ENCODE measurements at places on chromosomes 1 and 21.

DNA sequence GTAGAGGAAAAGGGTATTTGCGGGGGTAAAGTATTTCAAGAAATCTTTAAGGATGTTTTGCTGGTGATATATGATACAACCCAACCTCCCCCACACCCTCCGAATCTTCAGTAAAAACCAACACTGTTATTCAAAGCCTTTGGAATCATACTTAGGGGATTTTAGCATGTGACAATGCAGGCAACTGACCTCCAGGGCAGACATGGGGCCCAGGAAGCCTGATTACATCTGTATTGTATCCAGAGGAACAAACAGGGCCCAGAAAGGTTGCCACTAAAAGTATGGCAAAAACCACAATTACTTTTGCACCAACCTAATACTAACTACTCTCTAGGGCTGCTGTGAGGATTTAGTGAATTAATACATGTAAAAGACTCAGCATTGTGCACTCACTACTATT lies 43.9 kb upstream of the CNN3 start:
- no peak for DNase-seq

GRCh38 chr1:70509996-70510876 lies 99.2 kb downstream of the CTH start:
- DNase-seq, result peak; percentile 50

GRCh38 chr1:75124510-75124909 lies 9.7 kb upstream of the LHX8 start:
- no peak for DNase-seq

GRCh38 chr1:181662606-181663005 lies 179.3 kb downstream of the CACNA1E start:
- no peak for DNase-seq

- DNase-seq, result no peak
Observed at GRCh38 chr1:15740924-15741850, 1.1 kb upstream of the TMEM82 start.

GRCh38 chr1:78036450-78036849 lies 9.3 kb upstream of the GIPC2 start:
- DNase-seq, result no peak

GRCh38 chr1:177054542-177054941 lies 110.0 kb downstream of the ASTN1 start:
- no peak for DNase-seq

DNA sequence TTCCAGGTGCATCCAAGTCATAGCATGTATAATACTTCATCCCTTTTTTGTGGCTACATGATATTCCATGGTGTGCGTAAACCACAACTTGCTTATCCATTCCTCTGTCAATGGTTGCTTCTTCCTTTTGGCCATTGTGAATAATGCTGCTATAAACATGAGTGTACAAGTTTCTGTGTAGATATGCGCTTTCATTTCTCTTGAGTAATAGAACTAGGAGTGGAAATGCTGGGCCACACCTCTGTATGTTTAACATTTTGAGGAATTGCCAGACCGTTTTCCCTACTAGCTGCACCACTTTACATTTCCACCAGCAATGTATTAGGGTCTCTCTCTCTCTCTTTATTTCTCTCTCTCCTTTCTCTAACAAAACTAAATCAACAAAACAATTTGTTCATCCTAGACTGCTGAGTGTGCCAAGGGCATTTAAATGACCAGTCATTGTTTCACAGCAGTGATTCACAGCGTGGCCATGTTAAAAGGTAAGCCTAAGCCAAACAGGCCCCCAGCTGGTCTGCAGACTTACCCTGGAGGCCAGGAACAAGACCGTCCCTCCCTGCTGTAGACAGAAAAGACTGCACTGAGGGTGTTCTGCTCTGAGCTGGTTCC lies 53.2 kb upstream of the LYST start:
- DNase-seq, result no peak

GRCh38 chr1:31742462-31743212 lies 21.5 kb downstream of the ADGRB2 start:
- DNase-seq, result no peak

GRCh38 chr1:159949123-159949522 lies 3.7 kb upstream of the IGSF9 start:
- no peak for DNase-seq

GRCh38 chr1:201408176-201408833 lies 9.2 kb upstream of the LAD1 start:
- DNase-seq, result peak; percentile 24

DNA sequence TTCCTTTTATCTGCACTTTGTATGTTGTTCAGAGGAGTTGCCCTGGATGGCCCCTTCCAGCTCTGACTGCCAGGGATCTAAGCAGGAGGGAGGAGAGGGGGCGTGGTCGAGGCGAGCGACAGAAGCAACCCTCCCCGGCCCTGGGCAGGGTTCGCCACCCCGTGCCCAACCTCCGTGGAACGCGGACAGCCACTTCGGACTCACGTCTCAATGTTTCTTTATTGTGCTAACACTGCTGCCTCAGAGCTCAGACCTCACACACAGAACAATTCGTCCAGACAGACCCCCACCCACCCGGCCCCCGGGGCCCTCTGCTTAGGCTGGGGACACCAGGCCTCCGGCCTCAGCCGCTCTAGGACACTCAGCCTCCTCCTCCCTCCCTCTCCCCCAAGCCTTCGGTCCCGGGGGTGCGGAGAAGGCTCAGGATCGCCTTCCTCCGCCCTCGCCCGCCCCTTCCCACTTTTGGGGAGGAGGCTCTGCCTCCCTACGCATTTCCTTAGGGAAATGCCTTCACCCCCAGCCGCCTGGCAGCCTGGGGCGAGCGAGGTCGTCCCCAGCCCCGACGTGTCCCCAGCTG lies 8.3 kb downstream of the VSIG8 start:
- DNase-seq, result no peak

GRCh38 chr1:59150577-59151386 lies 146.1 kb upstream of the FGGY start:
- no peak for DNase-seq

GRCh38 chr1:154769193-154769895 lies 100.7 kb downstream of the KCNN3 start:
- no peak for DNase-seq

DNA sequence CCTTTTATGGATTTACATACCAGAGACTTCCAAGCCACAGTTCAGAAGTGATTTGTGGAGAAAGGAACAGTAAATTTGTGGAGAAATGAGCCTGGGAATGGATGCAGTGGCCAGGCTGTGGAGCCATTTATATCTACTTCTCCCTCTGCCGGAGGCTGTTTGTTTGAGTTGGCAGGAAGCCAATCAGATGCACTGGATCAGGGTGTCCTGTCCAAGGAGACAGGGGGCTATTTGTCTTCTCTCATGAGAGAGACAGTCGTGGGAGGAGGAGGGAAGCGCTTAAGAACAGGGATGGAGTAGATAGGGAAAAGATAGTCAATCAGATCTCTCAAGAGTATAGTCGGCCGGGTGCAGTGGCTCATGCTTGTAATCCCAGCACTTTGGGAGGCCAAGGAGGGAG lies 2.8 kb upstream of the HAPLN2 start:
- DNase-seq, result no peak

- DNase-seq, result peak; percentile 31
Observed at GRCh38 chr1:54220004-54220811, 20.2 kb downstream of the MRPL37 start.

DNA sequence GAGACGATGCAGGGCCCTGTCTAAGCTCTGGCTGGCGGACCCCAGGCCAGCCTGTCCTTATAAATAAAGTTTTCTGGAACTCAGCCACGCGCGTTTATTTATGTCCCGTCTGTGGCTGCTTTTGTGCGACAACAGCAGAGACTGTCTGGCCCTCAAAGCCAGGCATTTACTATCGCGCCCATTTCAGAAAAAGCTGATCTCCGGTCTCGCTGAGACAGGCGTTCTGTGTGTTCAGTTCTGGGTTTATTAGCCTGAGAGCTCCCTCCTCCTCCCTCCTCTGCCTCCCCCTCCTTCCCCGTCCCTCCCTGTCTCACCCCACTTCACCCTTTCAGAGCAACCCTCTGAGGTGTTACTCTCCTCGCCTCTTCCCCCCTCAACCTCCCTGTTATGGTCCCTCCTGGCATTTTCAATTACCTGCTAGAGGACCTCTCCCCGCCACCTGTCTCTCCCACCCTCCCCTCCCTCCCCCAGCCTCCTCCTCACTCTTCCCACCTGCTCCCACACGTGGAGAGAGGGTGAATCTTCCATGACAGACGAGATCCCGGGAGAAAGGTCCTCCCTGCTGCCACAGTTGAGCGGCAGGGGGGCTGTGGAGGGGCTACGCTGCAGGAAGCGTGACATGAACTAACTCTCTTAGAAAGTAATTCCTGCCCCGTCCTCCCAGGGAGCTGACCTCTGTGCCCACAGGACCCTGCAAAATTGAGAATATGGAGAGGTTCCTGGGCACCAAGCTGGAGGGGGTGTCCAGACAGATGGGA lies 59.9 kb downstream of the SPSB1 start:
- no peak for DNase-seq

DNA sequence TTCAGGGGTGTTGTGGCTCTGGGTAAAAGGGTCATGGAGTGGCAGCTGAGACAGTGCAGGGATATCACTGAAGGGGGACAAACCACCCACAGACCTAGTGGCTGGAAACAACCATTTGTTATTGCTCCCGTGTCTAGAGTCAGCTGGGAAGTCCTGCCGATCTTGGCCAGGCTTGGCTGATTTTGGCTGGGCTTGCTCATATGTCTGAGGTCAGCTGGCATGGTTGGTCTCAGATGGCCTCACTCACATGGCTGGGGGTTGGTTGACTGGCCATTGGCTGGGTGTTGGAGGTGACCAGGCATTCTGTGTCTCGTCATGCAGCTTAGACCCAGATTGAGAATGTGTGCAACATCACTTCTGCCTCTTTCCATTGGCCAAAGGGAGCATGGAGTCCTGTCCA lies 203.8 kb upstream of the POU3F1 start:
- no peak for DNase-seq

DNA sequence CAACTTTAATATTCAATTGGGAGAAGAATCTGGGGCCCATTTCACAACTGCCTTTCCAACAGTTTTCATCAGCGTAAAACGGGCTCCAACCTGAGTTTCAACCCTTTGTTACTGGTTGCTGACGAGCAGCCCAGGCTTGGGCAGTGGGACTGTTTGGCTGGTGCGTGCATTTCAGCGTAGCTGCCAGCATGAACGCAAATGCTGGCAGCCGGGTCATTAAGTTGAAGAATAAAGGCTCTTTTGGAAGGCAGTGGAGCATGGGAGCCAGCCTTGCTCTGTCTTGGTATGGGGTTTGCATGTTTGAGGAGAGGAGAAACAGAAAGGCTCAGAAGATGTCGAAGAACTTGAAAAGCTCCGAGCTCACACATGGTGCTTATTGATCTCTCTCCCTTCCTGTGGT lies 40.7 kb downstream of the WDR3 start:
- DNase-seq, result no peak

DNA sequence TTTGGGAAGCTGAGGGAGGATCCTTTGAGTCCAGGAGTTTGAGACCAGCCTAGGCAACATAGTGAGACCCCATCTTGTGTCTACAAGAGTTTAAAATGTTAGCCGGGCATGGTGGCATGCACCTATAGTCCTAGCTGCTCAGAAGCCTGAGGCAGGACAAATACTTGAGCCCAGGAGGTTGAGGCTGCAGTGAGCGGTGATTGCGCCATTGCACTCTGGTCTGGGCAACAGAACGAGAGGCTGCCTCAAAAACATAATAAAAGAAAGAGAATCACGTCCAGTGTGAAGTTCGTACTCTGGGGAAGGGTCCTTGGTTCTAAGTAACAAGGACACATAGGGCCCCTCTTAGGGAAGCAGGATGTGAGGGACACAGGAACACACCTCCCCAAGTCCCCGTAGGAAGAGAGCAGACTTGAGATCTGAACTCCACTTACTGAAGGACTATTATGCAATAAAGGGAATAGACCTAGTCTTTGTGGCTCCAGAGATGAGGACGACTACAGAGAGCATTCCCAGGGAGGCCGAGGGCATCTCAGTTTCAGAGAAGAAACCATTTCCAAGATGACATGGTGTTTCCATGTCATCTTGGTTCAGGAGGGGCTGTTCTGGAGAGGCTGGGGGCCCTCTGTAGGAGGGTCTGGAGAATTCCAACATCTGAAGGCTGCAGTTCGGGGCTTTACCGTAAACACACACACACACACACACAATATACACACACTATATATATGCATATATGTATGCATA lies 10.8 kb upstream of the ENO1 start:
- no peak for DNase-seq

DNA sequence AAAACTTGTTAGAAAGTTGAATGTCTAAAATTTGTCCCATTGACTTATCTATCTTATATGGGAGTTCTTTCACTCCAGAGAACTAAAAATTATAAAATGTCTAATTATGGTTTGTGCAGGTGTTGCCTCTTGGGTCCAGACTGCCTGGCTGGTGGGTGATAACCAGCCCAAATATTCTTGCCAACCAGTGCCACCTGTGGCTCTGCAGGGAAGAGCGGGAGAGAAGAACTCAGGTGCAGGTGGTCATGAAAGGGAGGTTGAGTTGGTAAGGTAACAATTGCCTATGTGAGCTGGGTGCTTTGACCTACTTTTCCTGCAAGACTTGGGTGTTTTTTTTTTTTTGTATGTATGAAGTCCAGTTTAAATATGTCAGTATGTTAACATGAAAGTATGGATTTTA lies 10.2 kb downstream of the RPS6KC1 start:
- no peak for DNase-seq

GRCh38 chr1:61506236-61506635 lies 218.7 kb downstream of the TM2D1 start:
- no peak for DNase-seq

DNA sequence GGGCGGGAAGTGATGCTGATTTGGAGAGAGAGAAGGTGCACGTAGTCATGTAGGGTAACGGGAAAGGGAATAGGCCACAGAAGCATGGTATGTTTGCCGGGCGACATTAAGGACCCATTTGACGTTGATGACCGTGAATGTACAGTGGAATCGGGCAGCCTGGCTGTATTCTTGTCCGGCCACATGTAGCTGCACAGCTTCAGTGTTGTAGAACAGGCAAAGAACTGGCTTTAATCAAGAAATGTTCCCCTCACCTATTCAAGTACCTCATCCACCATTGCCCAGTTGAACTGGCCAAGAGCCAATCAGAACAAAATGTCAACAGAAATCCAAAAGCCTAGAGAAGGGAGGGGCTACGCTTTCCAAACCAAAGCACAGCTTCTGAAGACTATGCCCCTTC lies 104.8 kb downstream of the DHRS3 start:
- no peak for DNase-seq

- no peak for DNase-seq
Observed at GRCh38 chr1:24410750-24411149, 2.8 kb downstream of the STPG1 start.
